MCF 10A (cell line): ENCODE measurements at places on chromosomes 2 and 18. TPM values are rescaled to one million over a fixed set of nuclear protein-coding genes. Genes with fewer than 3 reads are reported as not detected.

The KCTD18 gene
- total RNA-seq: 13.3 and 13.5 TPM in 2 replicates

The DHX57 gene
- total RNA-seq: 17.9 and 21.3 TPM in 2 replicates

DNA sequence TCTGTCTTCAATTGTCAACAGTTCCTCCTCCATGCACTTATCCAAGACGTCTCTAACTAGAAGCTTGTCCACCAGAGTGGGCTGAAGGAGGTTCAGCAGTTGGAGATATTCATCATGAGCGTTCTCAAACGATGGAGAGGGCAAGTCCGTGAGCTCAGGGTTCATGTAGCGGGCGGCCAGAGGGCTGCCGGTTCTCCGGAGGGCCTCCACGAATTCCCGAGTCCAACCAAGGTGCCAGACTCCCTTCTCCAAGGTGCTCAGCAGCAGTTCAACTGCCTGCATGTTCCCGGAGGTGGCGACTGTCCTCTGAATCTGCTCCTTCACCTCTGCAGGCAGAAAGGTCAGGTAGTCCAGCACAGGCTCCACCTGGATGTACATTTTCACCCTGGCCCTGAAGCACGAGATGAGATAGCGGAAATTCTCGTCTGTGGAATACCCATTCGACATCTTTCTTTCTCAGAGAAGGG, 590 bp downstream of the IFIH1 start:
- peak overlapping the region; percentile 86 for H3K4me3 ChIP-seq
- peaks cover 19% of the 10 kb centered on the region for H3K4me1 ChIP-seq
- peaks cover 7% of the 10 kb centered on the region for H3K36me3 ChIP-seq
- peak overlapping the region; percentile 99 for H3K27ac ChIP-seq
- H3K27me3 ChIP-seq: no peaks in the 10 kb centered on the region

- no peak overlapping the region for H3K4me3 ChIP-seq
- H3K36me3 ChIP-seq: peaks cover 48% of the 10 kb centered on the region
- H3K27me3 ChIP-seq: no peaks in the 10 kb centered on the region
- no peak for DNase-seq
- H3K4me1 ChIP-seq: no peaks in the 10 kb centered on the region
- H3K27ac ChIP-seq: no peak overlapping the region
Observed at GRCh38 chr2:3194828-3195227, 182.8 kb downstream of the EIPR1 start.

DNA sequence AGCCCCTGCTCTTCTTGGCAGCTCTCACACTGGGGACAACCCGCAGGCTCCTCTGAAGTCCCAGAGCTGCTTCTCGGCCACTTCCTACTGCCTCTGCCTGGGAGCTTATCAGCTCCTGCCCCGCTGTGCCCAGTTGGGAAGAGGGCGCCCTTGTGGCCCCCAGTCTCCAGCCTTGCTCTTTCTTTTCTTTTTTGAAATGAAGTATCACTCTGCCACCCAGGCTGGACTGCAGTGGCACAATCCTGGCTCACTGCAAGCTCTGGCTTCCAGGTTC, 20.6 kb upstream of the ALPI start:
- H3K4me3 ChIP-seq: no peak overlapping the region
- H3K36me3 ChIP-seq: no peaks in the 10 kb centered on the region
- no peak for DNase-seq
- H3K4me1 ChIP-seq: no peaks in the 10 kb centered on the region
- H3K27ac ChIP-seq: no peak overlapping the region
- peaks cover 10% of the 10 kb centered on the region for H3K27me3 ChIP-seq

- H3K27me3 ChIP-seq: peaks cover 10% of the 10 kb centered on the region
- no peak for DNase-seq
- no peak overlapping the region for H3K27ac ChIP-seq
- H3K4me3 ChIP-seq: no peak overlapping the region
Observed at GRCh38 chr2:73700131-73700611, 37.0 kb downstream of the TPRKB start.

DNA sequence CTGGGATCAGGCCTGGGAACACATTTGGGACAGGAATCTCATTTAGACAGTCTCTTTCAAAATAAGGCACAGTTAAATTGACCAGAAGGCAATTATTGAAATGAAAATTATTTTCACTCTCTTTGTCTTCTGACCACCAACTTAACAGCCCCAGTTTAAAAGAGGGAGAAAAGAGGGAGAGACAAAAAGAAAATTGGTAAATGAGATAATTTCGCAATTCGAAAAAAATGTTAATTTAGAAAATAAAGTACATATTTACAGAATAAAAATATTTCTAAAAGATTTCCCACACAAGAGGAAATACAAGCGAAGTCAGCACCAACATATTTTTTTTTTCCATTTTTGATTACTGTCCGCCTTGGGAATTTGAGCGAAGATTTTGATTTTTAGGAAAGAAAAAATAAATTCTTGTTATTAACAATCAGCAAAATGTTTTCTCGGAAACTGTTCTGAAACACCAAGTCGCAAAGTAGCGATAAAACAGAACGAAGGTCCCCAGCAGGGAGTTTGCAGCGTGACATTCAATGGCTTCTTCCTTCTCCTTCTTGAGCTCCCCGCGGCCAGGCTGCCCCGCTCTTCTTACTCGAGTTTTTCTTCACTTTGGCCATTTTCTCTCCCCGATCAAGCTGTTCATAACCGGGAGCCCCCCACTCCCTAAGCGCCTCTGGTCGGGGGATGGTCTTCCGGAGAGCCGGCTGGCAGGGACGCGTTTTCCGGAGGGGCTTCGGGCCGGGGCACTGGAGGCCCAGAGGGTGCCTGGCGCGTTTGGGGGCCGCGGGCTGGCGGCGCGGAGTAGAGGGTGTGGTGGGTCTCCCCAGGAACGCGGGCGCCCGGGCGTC, 5.0 kb downstream of the SP9 start:
- H3K36me3 ChIP-seq: no peaks in the 10 kb centered on the region
- no peak overlapping the region for H3K27ac ChIP-seq
- H3K4me3 ChIP-seq: no peak overlapping the region
- H3K4me1 ChIP-seq: peaks cover 6% of the 10 kb centered on the region
- no peaks in the 10 kb centered on the region for H3K27me3 ChIP-seq

- H3K4me3 ChIP-seq: no peak overlapping the region
- H3K27ac ChIP-seq: no peak overlapping the region
- H3K27me3 ChIP-seq: no peaks in the 10 kb centered on the region
Observed at GRCh38 chr2:182259629-182260150, 167.1 kb downstream of the PDE1A start.

DNA sequence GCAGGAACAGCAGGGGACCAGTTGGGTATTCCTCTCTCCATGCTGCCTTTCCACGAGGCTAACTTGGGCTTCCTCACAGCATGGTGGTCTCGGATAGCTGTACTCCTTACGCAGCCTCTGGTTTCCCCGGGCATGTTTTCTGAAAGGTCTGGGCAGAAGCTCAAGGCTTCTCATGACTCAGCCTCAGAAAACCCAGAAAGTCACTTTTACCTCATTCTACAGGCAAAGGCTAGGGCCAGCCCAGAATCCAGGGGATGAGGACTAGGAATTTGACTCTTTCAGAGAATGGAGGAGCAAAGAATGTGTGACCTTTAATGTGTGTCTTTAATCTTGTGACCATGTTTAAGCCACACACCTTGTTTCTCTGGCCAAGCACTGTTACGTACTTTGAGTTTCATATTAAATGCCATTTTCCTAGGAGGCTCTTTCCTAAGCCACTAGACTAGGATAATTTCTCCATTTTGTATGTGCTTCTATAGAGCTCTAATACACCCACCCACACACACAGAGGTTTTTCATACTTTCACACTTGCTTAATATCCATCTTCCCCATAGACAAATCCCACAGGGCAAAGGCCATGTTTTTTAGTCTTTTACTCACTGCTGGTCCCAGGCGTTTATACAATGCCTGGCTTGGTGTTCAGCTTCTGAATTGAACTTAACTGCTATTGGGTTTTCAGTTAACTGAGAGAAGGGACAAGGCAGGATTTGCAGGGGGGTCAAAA, 77.3 kb downstream of the LONRF2 start:
- no peaks in the 10 kb centered on the region for H3K36me3 ChIP-seq
- H3K27ac ChIP-seq: no peak overlapping the region
- H3K4me3 ChIP-seq: no peak overlapping the region
- no peak for DNase-seq
- H3K27me3 ChIP-seq: peaks cover 6% of the 10 kb centered on the region
